Ecto neural progenitor cell (in vitro differentiated cells): ENCODE measurements at places on chromosomes 12 and 14.

DNA sequence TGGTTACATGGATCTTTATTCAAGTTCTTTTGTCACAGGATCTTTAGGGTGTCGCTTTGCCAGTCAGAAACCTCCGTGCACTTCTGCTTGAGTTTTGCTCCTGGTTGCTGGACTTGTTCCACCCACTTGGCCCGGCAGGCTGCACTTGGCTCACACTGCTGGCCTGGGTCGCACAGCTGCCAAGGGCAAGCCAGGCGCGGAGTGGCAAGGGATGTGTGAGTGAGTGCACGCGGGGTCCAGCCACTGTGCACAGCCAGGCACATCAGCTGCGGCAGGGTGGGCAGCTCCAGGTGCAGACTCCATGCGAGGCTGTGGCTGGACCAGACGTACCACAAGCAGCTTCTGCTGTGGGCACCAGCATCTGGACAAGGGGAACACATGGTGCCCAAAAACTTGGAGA lies 76.6 kb downstream of the DERA start:
- no peak for DNase-seq

DNA sequence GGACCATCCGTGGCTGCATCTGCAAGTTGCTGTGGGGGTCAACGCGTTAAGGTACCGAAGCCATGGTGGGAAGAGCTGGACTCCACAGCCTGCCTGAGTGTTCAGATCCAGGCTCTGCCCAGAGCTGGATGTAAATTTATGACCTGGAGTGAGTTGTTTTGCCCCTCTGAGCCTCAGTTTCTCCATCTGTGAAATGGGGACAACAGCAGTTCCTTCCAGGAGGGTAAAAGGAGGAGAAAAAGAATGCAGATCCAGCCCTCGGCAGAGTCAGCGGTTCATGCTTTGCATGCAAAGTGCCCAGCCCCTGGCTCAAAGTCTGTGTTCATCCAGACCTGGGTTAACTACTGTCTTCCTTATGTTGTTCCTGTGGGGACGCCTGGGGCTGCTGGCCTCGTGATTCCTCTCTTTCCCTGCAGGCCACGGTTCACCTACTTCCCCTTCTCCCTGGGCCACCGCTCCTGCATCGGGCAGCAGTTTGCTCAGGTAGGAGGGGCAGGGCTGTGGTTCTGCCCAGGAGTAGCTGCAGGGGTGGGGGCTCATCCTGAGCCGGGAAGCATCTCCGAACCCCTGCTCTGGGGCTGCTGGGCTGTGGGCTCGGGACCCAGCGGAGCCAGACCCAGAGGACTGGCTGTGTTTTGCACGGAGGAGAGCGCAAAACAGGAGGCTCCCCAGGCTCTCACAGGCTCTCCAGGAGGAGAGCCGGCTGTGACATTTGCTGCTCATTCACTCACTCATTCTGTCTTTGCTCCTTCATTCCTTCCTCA lies 41.9 kb downstream of the CYP46A1 start:
- DNase-seq = peak; percentile 49

GRCh38 chr12:112992541-112993398 lies 14.5 kb downstream of the OAS2 start:
- DNase-seq = peak; percentile 74

GRCh38 chr14:54211551-54212308 lies 185.1 kb upstream of the CDKN3 start:
- DNase-seq = no peak

- DNase-seq = no peak
Observed at GRCh38 chr12:78330131-78330530, 499.4 kb downstream of the NAV3 start.

DNA sequence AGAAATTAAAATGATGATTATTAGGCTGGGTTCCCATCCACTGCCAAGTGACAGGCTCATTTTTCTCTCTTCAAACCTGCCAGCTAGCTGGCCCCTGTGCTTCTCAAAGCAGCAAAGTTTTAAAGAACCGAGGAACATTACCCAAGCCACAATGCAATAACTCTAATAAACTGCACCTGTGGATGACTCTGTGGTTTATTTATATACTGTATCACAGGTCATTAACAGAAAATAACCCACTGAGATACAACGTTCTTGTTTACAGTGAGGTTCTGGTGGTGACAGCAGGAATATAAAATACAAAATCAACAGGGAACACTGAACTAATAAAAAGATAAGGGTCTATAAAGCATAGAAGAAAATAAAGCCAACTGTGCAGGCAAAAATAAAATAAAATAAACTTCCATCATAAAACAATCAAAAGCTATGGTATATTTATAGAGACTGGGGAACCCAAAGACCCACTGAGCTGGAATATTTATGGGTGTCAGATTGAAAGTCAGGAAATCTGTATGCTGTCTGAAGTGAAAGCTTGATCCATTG lies 472.9 kb downstream of the NOVA1 start:
- no peak for DNase-seq

DNA sequence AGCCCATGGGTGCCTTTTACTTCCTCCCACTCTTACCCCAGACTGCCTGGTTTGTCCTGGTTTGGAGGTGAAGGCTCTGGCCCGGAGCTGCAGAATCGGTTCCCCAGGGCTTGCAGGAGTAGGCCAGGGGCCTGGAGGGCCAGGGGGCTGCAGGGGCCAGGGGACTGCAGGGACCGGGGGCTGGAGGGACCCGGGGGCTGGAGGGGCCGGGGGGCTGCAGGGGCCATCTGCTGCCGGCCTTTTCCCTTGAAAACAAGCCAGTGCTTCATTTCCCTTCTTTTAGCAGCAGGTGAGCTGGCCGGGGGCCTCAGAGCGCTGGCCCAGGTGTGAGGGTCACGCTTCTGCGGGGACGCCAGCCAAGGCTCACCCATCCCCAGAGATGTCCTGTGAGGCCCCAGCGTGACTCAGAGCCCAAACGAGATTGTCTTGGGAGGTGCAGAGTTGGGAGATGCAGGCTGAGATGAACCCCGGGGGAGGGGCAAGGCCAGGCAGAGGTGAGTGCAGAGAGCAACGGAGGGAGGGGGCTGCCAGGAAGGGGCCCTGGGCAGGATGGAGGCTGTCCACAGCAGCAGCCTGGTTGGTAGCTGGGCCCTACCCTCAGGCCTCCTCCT lies 154.9 kb downstream of the KIF26A start:
- no peak for DNase-seq
